ENCODE measurements at places on chromosomes 12 and 14. TPM values are rescaled to one million over a fixed set of nuclear protein-coding genes. Genes with fewer than 3 reads are reported as not detected.
A peak's percentile ranks its signal among the peaks of the same experiment; 100 is the strongest.

DNA sequence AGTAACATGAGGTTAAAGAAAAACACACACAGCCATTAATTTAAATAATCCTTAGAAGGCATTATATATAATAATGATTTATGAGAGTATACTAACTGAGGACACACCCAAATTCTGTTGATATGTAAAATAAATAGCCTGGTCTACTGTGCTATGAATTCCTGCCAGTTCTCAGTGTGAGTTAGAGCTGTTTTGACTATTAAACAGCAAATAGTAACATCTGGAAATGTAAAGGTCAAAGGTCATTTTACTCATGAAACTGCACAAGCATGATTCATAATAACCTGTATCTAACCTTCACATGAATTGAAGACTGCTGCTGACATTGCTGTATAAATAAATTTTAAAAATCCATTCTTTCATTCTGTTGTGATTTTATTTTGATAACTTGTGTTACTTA is 966.7 kb downstream of the SLC6A15 start:
- DNase-seq = no peak
- H3K27me3 ChIP-seq = no peaks in the 10 kb centered on the region
- H3K4me3 ChIP-seq = no peak overlapping the region
- H3K36me3 ChIP-seq = no peaks in the 10 kb centered on the region

DNA sequence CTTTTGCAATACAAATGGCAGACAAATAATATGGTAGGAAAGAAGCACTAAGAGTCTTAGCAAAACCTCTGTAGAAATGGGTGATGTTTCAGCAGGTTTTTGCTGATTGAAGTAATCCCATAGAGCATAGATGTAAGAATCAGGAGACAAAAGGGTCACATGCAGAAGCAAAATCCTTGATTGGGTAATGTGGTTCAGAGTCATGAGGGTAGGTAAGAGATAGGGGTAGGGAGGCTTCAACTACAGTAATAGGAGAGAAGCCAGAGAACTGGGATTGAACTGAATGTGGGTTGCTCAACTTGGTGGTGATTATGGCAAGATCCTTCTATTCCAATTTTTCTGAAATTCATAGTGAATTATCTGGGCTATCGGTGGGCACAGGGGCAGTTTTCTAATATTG is 5.0 kb downstream of the PRB3 start:
- H3K4me3 ChIP-seq = no peak overlapping the region
- no peaks in the 10 kb centered on the region for H3K36me3 ChIP-seq
- DNase-seq = no peak

GRCh38 chr12:106197906-106198623 is 49.8 kb downstream of the CKAP4 start:
- no peaks in the 10 kb centered on the region for H3K36me3 ChIP-seq
- DNase-seq = no peak
- peaks cover 35% of the 10 kb centered on the region for H3K27me3 ChIP-seq
- no peak overlapping the region for H3K4me3 ChIP-seq

DNA sequence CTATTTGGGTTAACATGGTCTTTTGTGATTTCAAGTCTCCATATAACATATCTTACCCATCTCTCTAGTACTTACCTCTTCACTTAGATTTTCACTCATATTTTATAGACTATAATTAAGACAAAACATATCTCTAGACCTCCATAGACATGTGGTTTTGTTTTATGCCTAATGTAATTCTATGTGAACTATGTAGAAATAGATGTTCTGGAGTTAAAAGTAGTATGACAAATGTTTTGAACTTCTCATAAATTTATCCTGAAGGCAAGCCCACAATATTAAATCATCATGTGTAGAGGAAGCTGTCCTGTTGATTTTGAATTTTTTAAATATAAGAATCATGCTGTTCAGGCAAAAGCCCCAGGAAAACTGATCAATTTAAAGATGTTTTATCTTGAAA is 169.2 kb downstream of the SYT1 start:
- H3K36me3 ChIP-seq = no peaks in the 10 kb centered on the region
- H3K27me3 ChIP-seq = no peaks in the 10 kb centered on the region
- DNase-seq = no peak
- H3K4me3 ChIP-seq = no peak overlapping the region
- no peaks in the 10 kb centered on the region for H3K4me1 ChIP-seq
- H3K27ac ChIP-seq = no peak overlapping the region

INSM2 gene
- polyA plus RNA-seq = not detected

DNA sequence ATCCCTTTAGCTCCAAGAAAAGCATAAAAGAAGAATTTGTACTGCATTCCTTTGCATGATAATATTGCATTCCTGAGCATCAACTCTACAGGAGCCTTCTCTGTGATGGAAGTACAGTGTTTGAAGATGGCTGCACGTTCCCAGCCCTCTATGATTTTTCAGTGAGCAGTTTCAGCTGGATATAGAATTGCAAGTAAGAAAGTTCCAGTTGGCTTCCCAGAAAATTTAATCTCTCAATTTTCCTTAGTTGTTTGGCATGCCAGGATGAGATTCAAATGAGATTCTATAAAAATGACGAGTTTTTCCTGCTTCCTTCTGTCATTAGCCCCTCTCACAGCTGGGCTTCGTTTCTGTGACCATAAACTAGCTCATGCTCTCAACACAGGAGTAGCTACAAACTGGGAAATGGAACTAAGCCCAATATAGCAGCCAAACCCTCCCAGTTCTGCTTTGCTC is 109.9 kb downstream of the TTC8 start:
- no peak overlapping the region for H3K27ac ChIP-seq
- peaks cover 11% of the 10 kb centered on the region for H3K27me3 ChIP-seq
- no peaks in the 10 kb centered on the region for H3K36me3 ChIP-seq
- H3K4me1 ChIP-seq = no peaks in the 10 kb centered on the region

GRCh38 chr12:10363914-10364814 is 25.7 kb downstream of the KLRK1 start:
- peaks cover 4% of the 10 kb centered on the region for H3K4me1 ChIP-seq
- DNase-seq = peak; percentile 47
- no peak overlapping the region for H3K4me3 ChIP-seq
- H3K36me3 ChIP-seq = peaks cover 10% of the 10 kb centered on the region

- H3K4me1 ChIP-seq = peaks cover 11% of the 10 kb centered on the region
- H3K27me3 ChIP-seq = peaks cover 41% of the 10 kb centered on the region
Observed at GRCh38 chr12:76883151-76883550, 4.3 kb upstream of the CSRP2 start.

- DNase-seq = no peak
- H3K27ac ChIP-seq = no peak overlapping the region
- H3K4me3 ChIP-seq = no peak overlapping the region
- H3K27me3 ChIP-seq = no peaks in the 10 kb centered on the region
- H3K36me3 ChIP-seq = no peaks in the 10 kb centered on the region
Observed at GRCh38 chr12:116436561-116437249, 122.5 kb upstream of the MAP1LC3B2 start.

DNA sequence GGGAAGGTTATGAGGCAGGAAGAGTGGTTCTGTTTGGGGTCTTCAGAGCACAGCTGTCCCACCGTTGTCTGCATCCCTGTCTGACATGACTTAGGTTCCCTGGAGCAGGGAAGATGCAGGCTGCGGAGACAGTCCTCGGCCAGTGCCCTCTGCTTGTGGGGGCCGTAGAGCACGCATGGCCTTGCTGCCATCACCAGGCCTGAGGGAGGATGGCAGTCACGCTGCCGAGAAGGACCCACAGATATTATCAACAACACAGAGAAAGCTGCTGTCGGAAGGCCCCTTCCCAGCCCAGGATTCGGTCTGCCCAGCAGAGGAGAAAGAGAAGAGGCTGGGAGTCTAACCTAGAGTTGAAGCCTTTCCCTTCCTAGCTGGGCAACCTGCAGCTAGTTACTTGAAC is 35.0 kb downstream of the ERH start:
- peaks cover 17% of the 10 kb centered on the region for H3K4me1 ChIP-seq
- no peaks in the 10 kb centered on the region for H3K36me3 ChIP-seq
- no peak overlapping the region for H3K27ac ChIP-seq
- no peak for DNase-seq
- H3K27me3 ChIP-seq = no peaks in the 10 kb centered on the region

ADAM21 gene
- polyA plus RNA-seq = not detected

Data from naive B cell (primary cell).